ENCODE measurements at places on chromosomes 1 and 21.

GRCh38 chr1:77134359-77134758 is 84.9 kb downstream of the PIGK start:
- no peak for DNase-seq

DNA sequence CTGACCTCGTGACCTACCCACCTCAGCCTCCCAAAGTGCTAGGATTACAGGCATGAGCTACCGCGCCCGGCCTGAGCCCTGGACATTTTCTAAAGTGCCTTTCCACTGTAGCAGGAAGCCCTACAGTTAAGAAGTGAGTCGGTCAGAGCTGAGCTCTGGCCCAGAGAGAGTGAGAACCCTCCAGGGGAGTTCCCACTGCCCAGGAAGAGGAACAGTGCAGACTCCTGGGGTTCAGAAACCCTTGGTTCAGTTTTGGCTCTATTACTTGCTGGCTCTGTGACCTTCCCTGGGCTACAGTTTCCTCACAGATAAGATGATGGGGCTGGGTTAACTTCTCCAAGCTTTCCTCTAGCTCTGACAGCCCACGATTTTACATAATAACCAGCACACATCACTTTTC is 20.9 kb downstream of the SLC9A1 start:
- DNase-seq: no peak

DNA sequence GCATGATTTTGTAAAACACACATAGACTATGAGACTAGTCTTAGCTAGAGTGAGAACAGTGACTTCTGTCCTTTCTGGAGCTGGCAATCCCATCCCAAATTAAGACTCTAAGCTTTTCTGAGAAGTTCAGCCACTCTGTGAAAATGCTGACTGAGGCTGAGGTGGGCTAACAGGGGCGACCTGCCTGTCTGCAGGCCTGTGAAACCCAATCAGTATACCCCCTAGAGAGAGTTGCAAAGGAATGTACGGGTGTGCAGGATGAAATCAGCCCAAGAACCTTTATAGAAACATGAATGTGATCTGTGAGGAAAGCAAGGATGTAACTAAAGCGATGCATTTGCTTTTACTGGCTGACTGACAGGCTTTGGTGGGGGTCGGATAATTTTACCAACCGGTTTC is 16.0 kb upstream of the TBX15 start:
- DNase-seq: no peak

GRCh38 chr1:37622131-37622530 is 12.6 kb downstream of the RSPO1 start:
- DNase-seq: no peak

DNA sequence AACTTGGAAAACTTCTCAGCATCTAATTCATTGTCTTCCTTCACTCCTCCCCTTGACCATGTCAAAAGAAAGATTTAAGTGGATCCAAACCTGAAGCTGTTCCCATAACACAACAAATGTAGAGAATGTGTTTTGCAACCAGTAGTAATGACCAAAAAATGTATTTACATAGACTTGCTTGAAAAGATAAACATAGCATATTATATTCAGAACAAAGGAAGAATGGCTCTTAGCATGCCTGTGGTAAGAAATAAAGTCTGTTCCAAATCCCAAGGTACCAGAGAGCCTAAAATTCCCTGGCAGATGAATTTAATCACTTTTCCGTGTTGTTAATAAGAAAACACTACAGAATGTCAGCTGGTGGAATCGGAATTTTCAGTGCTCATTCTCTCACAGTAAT is 36.8 kb downstream of the FMO3 start:
- no peak for DNase-seq

Measured in activated T-cell treated with anti-CD3 and anti-CD28 coated beads for 48 hours (primary cell).